Cerebellar nuclear complex (tissue), 1 donor: ENCODE measurements at places on chromosomes 11 and 22.

DNA sequence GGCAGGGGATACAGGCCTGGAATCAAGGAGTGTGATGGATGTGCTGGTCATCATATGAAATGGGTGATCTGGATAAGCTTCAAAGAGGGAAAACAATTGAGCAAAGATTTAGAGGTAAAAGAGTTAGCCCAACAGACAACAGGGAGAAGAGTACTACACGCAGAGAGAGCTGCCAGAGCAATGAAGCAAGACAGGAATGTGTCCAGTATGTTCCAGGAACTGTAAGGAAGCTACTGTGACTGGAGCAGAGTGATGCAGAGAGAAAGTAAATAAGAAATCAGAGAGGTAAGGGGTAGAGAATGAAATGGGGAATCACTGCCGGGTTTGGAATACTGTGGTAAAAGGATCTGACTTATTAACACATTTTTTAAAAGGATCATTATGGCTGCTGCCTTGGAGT is 255.1 kb downstream of the DCDC1 start:
- no peak for DNase-seq

DNA sequence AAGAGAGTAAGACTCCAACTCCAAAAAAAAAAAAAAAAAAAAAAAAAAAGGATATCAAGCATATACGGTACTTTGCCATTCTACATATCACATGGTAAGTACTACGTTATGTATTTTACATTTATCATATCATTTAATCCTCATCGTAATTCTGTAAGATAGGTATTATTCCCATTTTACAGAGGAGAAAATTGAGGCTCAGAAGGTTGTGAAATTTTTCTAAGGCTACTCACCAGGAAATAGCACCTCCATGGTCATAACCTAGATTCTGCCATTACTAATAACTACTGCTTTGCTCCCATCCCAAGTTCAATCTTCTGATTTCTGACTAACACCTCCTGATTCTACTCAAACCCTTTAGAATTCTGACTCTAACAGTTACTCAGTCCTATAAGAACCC is 138.0 kb downstream of the FCHSD2 start:
- no peak for DNase-seq

DNA sequence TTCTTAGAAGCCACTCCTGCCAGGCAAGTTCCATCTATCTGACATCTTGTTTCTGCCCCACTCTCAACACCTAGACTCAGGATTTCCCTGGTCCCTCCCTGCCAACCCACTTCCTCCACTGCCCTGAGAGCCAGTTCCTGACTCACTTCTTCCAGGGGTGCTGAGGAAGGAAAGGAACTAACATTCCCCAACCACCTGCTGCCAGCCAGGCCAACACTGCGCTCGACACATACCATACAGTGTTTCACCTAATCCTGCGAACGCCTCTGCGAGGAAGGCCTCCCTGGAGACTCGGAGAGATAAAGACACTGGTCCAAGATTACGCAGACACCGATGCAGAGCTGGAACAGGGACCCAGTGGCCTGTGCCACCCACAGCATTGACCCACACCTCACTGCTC is 40.2 kb downstream of the MICAL3 start:
- DNase-seq: no peak

DNA sequence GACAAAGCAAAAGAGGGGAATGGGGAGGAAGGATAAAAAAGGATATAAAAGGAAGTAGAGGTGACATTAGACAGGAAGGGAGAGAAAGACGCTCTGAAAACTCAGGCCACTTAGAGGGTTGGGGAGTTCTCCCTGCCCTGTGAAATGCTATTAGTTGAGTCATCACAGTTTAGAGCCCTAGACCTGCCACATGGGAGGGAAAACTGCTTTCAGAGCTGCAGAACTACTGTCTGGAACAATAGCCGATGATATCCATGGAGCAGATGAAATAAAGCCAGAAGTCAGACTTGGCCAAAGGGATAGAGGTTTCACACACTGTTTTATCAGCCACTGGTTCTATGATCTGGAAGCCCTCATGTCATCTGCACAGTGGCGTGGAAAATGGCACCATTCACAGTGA is 157.9 kb downstream of the NCAM1 start:
- no peak for DNase-seq

DNA sequence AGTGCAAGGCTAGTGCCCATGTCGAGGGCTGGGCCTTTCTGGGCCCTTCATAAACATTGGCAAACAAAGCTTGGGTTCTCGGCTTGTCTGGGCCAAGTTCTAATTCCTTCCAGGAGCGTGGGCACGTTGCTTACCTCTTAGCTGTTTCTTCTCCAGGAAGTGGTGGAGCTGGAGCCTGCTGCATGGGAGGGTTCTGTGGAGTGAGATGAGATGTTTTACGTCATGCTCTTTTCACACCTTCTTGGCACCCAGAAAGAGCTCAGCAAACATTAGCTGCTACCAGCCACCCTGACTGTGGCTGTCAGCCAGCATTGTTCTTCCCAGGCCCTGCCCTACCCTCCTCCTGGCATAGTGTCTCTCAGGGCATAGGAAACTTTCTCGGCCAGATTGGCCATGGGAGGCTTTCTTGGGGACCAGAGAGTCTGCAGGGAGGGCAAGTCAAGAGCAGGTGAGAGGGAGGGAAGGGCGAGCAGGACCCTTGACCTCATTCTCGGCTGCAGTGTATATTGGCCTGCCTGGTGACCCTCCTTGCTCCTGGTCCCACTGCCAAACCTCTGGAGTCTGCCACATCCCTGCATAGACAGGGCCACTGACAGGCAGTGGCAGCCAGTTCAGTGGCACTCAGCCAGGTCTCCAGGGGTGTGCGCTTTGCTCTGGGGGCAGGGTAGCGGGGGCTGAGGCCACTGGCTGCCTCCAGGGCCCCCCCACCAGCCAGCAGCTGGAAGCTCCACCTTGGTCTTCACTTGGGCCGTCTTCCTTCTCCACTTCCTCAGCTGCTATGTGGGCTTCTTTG is 98.8 kb downstream of the BCR start:
- DNase-seq: no peak

DNA sequence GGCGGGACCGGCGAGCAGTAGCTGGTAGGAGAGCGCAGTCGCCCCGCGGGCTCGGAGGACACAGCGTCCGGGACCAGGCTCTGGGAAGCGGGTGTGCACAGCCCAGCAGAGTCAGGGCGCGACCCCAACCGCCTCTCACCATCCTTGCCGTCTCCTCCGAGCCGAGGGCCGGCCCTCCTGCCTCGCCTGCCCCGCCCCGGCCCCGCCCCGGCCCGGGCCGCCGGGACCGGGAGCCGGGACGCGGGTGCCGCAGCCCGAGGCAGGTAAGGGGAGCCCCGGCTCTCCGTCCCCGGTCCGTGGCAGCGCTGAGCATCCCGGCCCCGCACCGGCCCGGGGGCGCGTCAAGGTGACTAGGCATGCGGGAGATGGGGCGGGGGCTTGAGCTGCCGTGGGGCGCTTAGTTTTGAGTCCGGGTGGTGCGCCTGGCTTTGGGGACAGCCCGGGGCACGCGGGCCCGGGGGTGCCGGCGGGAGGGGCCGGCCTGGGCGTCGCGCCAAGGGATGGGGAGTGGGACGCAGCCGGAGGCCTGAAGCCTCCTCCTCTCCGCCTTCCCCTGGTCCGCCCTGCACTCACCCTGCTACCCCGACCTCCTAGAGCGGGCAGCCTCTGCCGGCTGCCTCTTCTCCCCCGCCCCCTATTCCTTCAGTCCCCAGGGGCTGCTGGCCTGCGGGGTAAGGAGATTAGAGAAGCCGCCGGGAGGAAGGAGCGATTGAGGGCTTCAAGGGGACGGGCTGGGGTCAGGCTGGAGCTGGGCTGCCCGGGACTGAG is at the start of gene ABCG4:
TSS of gene ABCG4 (plus strand) at position 35 of the 768 bp plus-strand sequence. CDS start 914 bp downstream, outside the sequence.
- no peak for DNase-seq

GRCh38 chr11:69299023-69299461 is 5.1 kb downstream of the MYEOV start:
- DNase-seq: no peak

DNA sequence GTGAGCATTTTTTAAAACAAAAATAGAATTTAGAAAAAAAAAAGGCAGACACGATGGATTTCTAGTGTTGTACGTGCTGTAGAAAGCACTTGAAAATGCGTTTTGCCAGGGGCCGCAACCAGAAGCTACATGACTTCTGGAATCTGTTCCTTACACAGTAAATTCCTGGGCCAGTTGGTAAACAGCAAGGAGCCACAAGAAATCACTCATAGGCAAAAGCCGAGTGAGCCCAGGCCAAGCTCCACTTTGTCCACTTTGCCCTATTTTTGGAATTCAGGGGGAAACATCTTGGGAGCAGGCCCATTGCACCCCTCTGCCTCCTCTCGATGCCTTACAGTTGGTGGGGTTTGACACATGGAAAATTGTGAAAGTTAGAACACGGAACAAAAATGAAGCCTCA is 4.1 kb upstream of the CELSR1 start:
- no peak for DNase-seq

DNA sequence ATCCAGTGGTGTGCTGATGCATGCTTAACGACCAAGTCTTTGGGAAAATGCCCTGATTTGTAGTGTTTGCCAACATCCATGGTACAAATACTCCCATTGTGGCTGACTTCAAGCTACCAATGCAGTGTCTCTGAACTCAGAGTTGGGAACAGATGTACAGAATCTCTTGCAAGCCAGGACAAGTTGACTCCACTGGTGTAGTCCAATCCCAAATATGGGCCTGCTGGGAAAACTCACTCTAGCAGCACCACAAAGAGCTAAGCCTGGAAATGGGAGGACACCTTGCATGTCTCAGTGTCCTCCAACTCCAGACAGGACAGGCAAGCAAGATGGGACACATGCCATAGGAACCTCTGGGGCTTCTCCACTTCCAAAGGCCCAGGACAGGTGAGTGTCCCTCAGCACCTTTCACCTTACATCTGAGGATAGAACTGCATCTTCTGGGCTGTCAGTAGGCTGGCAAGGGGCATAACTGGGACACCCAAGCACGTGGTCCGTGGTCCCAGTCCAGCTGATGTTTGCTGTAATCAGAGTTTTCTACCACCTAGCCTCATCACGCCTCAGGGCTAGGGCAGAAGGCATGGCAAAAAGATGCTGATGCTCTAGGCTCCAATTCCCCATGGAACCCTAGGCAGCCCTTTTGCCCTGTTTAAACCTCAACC is 6.5 kb downstream of the LMO1 start:
- no peak for DNase-seq

GRCh38 chr11:81190546-81190945 is 1543.1 kb downstream of the FAM181B start:
- no peak for DNase-seq

DNA sequence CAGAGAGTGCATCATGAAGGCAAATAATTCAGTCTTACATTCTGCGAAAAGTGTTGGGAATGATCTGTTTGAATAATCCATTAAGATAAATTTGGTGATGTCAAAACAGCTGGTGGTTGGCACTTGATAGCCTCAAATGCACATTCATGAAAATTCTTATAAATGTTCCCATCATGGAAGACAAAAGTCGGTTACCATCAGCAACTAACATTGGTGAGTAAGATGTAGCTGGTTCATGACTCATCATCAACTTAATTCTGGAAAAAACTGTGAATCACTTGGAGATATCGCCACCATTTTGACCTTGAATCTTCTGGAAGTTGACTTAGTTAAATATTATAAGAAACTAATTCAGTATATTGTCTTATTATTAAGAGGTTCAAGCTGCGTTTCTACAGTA is 11.2 kb downstream of the CRYBB1 start:
- no peak for DNase-seq

DNA sequence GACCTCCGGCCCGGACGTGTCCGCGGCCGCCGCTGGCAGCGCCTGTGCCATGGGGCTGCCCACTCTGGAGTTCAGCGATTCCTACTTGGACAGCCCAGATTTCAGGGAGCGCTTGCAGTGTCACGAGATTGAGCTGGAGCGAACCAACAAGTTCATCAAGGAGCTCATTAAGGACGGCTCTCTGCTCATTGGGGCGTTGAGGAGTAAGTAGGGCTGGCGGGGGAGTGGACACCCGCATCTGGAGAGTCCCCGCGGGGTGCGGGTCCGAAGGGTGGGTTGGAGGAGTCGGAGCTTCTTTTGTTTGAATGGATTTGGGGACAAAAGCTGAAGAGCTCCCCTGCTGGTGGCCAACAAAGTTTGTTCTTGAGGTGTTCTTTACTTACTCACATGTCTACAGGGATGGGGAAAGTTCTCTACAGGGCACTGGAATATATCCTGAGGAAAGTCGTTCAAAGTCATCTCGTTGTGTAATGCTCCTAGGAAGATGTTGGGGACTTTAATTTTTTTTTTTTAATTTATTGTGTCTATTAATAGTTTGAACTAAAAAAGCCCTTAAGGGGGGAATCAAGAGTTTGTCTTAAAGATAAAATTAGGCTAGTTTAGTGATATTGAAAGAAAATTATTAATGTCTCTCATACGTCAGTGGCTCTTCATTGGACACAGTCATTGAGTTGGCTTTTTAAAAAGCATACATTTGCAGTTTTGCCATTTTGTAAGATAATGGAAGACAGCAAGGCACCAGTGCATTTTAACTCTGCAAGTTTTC is 725 bp downstream of the ARHGAP42 start:
- no peak for DNase-seq

DNA sequence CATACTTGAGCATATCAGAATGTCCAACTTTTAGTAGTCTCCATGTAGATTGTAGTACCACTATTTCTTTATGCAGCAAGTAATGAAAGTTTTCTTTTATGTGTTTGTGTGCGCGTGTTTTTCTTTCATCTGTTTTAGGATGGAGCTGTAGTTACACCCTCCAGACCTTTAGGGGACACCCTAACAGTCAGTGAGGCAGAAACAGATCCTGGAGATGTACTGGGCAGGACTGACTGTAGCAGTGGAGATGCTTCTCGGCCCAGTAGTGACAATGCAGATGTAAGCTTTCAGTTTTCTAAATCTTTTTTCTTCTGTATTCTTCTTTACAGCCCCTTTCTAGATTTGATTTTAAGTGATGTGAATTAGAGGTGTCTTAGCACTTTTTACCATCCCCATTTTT is 79.9 kb upstream of the GRIK4 start:
- no peak for DNase-seq

- DNase-seq: no peak
These were observed 4.2 kb upstream of the CTR9 start for GRCh38 chr11:10746871-10747270.

GRCh38 chr22:40235308-40235707 is 57.6 kb downstream of the TNRC6B start:
- no peak for DNase-seq

DNA sequence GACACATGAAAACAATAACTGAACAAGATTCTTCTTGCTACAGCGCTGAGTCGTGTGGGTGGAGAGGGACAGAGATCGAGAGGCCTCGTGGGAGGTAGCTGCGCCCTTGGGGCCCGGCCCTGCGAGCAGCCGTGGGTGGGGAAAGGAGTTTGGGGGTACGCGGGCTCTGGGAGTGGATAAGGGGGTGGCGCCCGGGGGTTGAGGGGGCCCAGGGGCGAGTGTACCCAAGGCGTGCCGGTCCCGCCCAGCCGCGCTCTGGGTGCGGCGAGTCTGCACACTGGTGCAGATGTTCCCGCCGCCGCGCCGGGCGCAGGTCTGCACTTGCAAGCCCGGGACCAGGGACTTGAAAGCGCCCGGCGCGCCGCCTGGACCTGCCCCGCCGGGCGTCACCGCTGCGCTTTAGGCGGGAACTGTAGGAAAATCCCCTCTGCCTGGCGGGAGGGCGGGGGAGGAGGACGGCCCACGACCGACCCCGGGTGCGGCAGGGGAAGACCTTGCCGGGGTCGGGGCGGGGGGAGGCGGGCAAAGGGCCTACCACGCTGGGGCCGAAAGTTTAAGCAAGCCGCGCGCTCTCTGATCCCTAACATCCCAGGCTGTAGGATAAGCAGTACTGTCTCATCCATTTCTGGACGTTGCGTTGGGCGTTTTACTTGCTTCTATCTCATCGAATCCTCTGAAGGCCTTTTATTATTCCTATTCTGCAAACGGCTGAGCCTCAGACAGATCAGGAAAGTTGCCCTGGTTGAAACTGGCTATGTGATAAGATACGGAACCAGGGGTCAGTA is 1.4 kb upstream of the KREMEN1 start:
- no peak for DNase-seq
